ENCODE measurements at places on chromosomes 4 and X. TPM values are rescaled to one million over a fixed set of nuclear protein-coding genes. Genes with fewer than 3 reads are reported as not detected.
A peak's percentile ranks its signal among the peaks of the same experiment; 100 is the strongest.

IL15 gene
- 4.2 TPM for total RNA-seq

SEC24B gene
- 21.7 TPM for total RNA-seq

MFAP3L gene
- total RNA-seq, result 6.9 TPM

CXCL1 gene
- total RNA-seq, result 0.33 TPM

GRPR gene
- total RNA-seq, result not detected

TLL1 gene
- 0.45 TPM for total RNA-seq

RAB40A gene
- 1.0 TPM for total RNA-seq

CFAP47 gene
- not detected for total RNA-seq

PCDH7 gene
- 28.6 TPM for total RNA-seq

EREG gene
- total RNA-seq, result 0.46 TPM

ATP1B4 gene
- total RNA-seq, result not detected

CETN2 gene
- 78.6 TPM for total RNA-seq

ZNF157 gene
- total RNA-seq, result not detected

PRRG1 gene
- total RNA-seq, result 34.4 TPM

HELT gene
- total RNA-seq, result not detected

TRAM1L1 gene
- 1.6 TPM for total RNA-seq

PABPC5 gene
- total RNA-seq, result not detected

DNA sequence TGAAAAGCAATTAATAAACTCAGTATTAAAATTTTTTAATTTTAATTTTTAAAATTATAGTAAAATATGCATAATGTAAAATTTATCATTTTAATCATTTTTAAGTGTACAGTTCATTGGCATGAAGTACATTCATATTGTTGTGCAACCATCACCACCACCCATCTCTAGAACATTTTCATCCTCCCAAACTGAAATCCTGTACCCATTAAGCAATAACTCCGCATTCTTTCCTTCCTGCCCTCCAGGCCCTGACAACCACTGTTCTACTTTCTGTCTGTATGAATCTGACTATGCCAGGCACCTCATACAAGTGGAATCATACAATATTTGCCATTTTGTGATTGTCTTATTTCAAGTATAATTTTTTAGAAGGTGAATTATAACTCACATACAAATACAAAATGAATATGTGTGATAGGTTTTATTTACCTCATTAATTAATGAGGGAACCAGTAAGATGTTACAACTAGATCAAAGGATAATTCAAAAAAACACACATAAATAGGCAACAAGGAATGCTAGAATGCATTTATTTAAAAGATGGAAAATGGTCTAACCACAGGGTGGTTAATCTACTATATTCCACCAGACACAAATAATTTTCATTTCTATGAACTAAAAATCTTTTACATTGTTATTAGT is 13.1 kb upstream of the AFF1 start:
- H3K4me3 ChIP-seq, result no peak overlapping the region
- H3K36me3 ChIP-seq, result no peaks in the 10 kb centered on the region
- no peak for DNase-seq
- H3K4me1 ChIP-seq, result peaks cover 8% of the 10 kb centered on the region

DNA sequence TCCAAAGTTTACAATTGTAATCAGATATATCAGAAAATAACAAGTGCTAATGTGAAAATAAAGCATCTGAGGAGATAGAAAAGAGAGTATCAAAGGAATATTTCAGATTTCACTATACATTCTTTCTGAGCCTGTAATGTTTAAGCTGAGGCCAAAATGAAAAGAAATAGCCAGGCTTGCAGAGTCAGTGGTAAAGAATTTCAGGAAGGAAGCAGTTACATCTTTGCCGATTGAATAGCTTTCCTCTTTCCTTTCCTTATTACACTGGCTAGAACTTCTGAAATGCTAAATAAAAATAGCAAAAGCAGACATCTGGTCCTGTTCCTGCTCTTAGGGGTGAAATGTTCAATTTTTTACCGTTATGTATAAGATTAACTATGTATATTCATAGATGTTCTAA is 1441.6 kb upstream of the PCDH7 start:
- DNase-seq, result no peak
- H3K36me3 ChIP-seq, result no peaks in the 10 kb centered on the region
- H3K4me1 ChIP-seq, result no peaks in the 10 kb centered on the region
- no peak overlapping the region for H3K27ac ChIP-seq
- H3K27me3 ChIP-seq, result no peaks in the 10 kb centered on the region

- no peak overlapping the region for H3K27ac ChIP-seq
- H3K4me3 ChIP-seq, result no peak overlapping the region
- no peak for DNase-seq
- H3K27me3 ChIP-seq, result no peaks in the 10 kb centered on the region
Observed at GRCh38 chrX:3621414-3621813, 92.0 kb downstream of the PRKX start.

DNA sequence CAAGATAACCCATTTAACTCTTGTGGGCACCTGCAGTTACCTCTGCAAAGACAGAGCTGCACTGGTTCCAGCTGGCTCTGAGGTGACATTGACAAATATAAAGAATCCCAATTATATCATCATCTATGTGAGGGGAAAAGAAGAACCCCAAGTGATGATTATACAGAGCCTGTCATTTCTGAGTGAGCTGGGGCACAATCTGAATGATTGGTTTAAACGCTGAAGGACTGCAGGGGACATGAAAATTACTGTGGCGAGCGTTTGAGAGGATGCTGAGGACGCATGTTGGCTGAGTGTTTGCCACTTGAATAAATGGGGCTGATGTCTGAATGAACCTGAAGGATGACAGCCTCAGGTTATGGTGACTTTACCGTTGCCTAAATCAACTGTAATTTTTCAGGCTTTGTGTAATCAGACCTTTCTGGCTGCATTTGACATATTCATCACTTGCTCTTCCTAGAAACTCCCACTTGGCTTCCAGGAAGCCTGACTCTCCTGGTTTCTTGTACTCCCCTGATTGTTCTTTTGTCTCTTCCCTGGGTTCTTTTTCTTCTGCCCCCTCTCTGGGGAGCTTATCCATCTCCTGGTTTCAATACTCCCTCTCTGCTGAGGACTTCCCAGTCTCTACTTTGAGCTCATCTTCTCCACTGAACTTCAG is 4.1 kb upstream of the HSD17B10 start:
- no peaks in the 10 kb centered on the region for H3K36me3 ChIP-seq
- no peak for DNase-seq
- H3K4me1 ChIP-seq, result no peaks in the 10 kb centered on the region
- H3K4me3 ChIP-seq, result no peak overlapping the region

DNA sequence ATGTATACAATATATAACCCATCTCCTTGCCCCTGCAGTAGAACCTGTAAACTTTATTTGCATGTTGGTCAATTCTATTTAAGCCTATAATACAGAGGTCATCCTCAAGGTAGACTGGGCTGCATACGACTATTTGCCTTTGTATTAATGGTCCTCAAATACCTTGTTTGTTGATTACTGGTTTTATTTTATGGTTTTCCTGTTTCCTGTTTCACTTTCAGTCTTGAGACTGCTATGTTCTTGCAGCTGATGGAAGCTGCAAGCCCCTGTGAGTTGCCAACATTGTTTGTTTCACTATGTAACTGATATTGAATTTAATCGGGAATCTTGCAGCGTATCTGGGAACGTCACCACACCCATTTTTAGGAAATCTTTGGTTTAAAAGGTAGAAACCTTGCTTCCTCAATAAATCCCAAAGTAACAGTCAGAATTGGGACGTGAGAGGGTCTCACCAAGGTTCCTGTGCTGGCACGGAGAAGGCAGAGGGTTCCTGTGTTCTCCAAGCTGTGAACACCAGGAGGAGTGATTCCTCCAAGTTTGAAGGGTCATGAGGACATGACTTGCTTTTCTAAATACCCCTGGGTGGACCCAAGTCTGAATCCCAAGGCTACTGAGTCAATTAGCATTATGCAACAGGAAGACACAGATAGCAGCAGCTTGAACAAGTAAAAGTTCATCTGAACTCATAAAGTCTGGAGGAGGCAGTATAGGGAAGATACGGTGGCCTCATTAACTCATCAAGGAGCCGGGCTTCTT is 110.6 kb upstream of the PNPLA4 start:
- H3K4me1 ChIP-seq, result no peaks in the 10 kb centered on the region
- no peaks in the 10 kb centered on the region for H3K27me3 ChIP-seq
- H3K27ac ChIP-seq, result no peak overlapping the region
- no peaks in the 10 kb centered on the region for H3K36me3 ChIP-seq

DNA sequence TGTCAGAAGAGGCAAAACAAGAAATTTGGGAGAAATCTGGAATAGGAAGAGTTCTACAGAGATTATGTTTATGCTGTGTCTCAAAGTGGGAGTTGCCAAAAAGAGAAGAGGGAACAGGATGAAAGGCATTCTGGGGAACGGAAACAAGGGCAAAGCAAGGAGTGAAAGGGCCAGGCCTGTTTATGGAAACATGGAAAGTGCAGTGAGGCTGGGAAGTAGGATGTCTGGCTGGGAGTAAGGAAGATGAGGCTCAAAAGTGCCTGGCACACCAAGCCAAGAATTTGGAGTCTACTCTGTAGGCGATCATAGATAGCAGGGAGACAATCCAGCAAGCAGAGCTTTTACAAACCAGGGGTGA is 1.8 kb upstream of the CUL4B start:
- H3K4me1 ChIP-seq, result peaks cover 21% of the 10 kb centered on the region
- H3K27ac ChIP-seq, result peak overlapping the region; percentile 98
- H3K27me3 ChIP-seq, result no peaks in the 10 kb centered on the region
- no peak for DNase-seq

DNA sequence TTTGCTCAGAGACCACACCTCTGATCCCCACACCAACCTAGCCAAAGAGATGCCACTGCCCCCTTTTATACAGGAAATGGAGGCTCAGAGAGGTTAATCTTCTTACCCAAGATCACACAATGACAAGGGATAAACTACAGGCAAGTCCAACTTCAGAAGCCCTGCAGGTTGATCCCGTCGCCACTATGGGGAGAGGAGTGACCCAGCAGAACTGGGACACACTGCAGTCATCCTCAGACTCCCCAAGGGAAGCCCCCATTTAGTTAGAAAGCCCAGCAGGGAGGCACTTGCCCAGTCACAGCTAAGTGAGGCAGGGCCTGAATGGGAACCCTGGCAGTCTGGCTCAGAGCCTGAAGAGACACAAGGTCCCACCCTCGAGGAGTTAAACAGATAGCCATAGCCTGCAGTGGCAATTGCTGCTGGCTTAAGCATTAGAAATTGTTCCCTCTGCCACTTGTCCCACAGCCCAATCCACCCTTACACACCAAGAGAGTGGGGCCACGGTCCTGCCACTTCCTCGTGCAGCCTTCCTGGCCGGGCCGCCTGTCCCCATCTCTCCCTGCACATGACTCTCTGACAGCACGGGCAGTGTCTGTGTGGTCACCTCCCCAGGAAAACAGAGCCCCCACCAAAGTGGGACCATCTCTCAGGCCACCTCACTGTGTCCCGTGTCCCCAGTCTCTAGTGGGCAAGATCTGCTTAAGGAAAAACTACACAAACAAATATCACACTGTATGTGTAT is 2.7 kb downstream of the JAKMIP1 start:
- H3K4me3 ChIP-seq, result no peak overlapping the region
- peaks cover 51% of the 10 kb centered on the region for H3K27me3 ChIP-seq

GRCh38 chrX:71111921-71112431 is 599 bp upstream of the IL2RG start:
- no peak overlapping the region for H3K27ac ChIP-seq
- no peaks in the 10 kb centered on the region for H3K4me1 ChIP-seq
- no peak for DNase-seq
- H3K36me3 ChIP-seq, result no peaks in the 10 kb centered on the region
- H3K4me3 ChIP-seq, result no peak overlapping the region

DNA sequence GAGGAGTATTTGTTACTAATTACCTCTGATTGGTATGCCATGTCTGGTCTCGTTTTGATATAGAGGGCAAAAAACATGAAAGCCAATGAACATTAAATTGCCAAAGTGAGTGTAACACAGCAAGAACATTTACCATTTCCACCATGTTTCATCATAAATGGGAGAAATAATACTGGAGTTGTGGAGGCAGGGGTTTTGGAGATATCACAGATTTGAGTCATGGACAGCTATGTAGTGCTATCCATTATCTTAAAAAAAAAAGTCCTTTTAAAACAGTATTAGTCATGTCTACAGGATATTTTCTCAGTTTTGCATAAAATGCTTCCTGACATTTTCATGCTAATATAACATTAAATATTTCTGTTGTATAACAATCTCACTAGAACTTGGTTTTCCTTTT is 301.2 kb downstream of the IL1RAPL1 start:
- H3K36me3 ChIP-seq, result no peaks in the 10 kb centered on the region
- no peaks in the 10 kb centered on the region for H3K4me1 ChIP-seq
- no peak overlapping the region for H3K27ac ChIP-seq
- H3K4me3 ChIP-seq, result no peak overlapping the region
- DNase-seq, result no peak
- H3K27me3 ChIP-seq, result no peaks in the 10 kb centered on the region

DNA sequence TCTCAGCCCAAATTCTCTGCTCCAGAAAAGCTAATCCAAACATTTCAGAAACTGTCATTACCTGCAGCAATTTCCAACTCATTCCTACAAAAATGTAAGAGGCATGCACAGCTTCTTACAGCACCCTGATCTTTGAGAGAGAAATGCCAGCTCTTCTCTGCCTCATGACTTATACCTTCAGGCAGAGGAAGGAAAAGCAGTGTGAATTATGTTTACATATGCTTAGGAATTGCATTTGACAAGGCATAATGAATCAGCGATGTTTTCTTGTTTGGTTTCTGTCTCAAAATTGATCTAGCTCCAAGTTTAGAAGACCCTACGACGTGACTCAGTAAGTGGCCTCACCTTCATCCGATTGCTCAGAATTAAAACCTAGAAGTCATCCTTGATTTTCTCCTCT is 21.8 kb upstream of the AGA start:
- no peak overlapping the region for H3K27ac ChIP-seq
- H3K4me1 ChIP-seq, result no peaks in the 10 kb centered on the region
- no peak overlapping the region for H3K4me3 ChIP-seq

DNA sequence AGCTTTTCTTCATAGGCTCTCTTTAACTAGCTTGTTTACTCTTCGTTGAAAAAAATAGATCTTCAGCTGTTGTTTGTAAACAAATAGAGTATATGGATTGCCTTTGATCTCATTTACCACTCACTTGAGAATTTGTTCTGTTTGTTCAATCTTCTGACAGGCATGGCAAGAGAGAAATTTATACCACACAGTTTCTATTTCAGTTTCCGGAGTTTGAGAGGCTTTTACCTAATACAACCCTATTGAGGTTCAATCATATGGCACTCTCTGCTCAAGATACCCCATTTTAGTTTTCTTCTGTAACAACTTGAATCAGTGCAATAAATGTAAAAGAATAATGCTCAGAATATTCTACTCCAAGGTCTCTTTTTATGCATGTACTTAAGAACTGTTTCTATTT is 148.0 kb downstream of the EMCN start:
- no peak overlapping the region for H3K27ac ChIP-seq
- DNase-seq, result no peak
- no peaks in the 10 kb centered on the region for H3K36me3 ChIP-seq

GRCh38 chr4:122622400-122622799 is 1.5 kb upstream of the IL21 start:
- no peaks in the 10 kb centered on the region for H3K36me3 ChIP-seq
- H3K4me3 ChIP-seq, result no peak overlapping the region
- H3K27ac ChIP-seq, result no peak overlapping the region
- H3K27me3 ChIP-seq, result no peaks in the 10 kb centered on the region
- H3K4me1 ChIP-seq, result no peaks in the 10 kb centered on the region
- no peak for DNase-seq

GRCh38 chrX:55452833-55453124 is 852 bp downstream of the MAGEH1 start:
- H3K4me1 ChIP-seq, result no peaks in the 10 kb centered on the region
- no peaks in the 10 kb centered on the region for H3K36me3 ChIP-seq
- DNase-seq, result no peak
- H3K27ac ChIP-seq, result no peak overlapping the region

GRCh38 chr4:34850421-34850820 is 1393.9 kb downstream of the ARAP2 start:
- H3K27me3 ChIP-seq, result no peaks in the 10 kb centered on the region
- no peak for DNase-seq
- no peak overlapping the region for H3K4me3 ChIP-seq
- H3K27ac ChIP-seq, result no peak overlapping the region
